ENCODE measurements at places on chromosomes 1 and 21. TPM values are rescaled to one million over a fixed set of nuclear protein-coding genes. Genes with fewer than 3 reads are reported as not detected.
A peak's percentile ranks its signal among the peaks of the same experiment; 100 is the strongest.

Gene IL6R
- total RNA-seq = 5.9 TPM

Gene IPO13
- 29.3 TPM for total RNA-seq

Gene ENO1
- total RNA-seq = 157 TPM

Gene TMEM79
- not detected for total RNA-seq

Gene FCGR1A
- total RNA-seq = not detected

DNA sequence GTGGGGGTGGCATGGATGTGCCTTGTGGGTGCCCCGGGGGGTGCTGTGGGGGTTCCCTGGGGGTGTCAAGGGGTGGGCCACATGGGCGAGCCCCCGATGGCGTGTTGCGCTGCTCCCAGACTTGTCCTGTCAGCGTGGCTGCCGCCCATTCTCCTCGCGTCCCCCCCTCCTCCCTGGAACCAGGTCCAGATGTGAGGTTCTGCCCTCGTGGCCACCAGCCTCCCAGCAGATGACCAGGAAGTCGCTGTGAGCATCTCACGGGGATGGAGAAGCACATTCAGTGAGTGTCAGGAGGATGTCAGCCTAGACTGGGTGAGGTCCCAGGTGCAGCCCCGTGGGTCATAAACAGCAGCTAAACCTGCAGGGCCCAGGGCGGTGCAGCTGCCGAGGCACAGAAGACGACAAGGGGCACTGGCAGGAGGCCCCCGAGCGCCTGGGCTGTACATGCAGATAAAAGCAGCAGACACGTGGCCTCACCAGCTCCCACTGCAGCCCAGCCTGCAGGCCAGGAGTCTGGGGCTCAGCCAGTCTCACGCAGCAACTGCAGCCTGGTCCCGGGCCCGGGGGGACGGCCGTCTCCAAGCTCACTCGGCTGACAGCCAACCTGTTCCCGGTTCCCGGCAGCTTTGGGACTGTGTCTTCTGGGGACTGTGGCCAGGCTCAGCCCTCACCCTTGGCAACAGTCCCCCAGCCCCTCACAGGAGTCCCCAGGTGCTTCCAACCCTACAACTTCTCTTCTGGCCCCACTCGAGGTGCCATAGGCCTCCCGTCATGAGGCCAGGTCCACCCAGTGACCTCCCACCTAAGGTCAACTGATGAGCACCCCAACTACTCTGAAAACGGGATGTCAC lies 17.5 kb upstream of the COL6A2 start:
- DNase-seq = no peak

GRCh38 chr1:33338440-33339211 lies 17.7 kb upstream of the A3GALT2 start:
- peak; percentile 66 for DNase-seq

- no peak for DNase-seq
Measured at GRCh38 chr1:93753791-93754763, 72.4 kb upstream of the BCAR3 start.

DNA sequence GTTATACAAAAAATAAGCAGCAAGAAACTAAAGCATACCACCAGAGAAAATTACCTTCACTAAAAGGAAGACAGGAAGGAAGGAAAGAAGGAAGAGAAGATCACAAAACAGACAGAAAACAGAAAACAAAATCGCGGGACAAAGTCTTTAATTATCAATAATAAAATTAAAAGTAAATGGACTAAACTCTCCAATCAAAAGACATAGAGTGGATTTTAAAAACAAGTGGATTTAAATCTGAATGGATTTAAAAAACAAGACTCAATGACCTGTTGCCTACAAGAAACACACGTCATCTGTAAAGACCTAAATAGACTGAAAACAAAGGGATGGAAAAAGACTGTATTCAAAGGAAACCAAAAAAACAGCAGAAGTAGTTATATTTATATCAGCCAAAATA lies 75.7 kb upstream of the MAGI3 start:
- DNase-seq = no peak

DNA sequence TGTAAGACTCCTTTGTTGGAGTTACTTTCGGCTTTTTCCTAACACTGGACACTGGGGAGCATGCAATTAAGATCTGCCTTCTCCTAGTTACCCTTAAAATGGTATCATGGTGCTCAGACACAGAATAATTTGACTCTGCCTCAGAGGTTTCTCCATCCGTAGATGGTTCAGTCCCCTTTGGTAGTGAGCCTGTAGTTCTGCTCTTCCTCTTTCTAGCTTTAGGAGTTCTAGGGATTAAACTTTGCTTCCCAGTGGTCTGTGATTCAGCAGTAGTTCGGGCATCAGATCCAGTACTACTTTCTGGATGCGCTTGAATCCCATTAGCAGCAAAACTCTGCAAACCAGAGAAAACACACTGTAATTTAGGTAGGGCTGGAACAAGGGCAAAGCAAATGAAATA lies 1.5 kb downstream of the DNTTIP2 start:
- no peak for DNase-seq

- DNase-seq = no peak
Measured at GRCh38 chr1:48016515-48016914, 19.3 kb upstream of the TRABD2B start.

- peak; percentile 50 for DNase-seq
Measured at GRCh38 chr1:235077571-235078479, 50.8 kb downstream of the TOMM20 start.

- no peak for DNase-seq
Measured at GRCh38 chr1:217062586-217062985, 339.4 kb upstream of the ESRRG start.

DNA sequence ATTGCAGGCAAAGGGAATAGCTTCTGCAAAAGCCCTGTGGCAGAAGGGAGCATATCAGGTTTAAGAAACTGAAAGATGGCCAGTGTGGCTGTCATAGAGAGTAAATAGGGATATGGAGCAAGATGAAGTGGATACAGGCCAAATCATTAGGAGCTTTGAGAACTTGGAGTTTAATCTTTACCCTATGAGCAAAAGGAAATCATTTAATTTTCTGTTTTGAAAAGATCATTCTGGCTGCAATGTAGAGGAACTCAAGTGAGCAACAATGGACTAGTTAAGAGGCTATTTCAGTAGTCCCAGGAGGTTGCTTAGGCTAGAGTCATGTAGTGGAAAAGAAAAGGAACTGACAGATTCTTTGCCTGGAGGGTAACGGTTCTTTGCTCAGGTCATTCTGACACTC lies 47.2 kb downstream of the RAP1A start:
- DNase-seq = no peak

- no peak for DNase-seq
Measured at GRCh38 chr21:46039891-46040660, 57.8 kb upstream of the COL6A2 start.

DNA sequence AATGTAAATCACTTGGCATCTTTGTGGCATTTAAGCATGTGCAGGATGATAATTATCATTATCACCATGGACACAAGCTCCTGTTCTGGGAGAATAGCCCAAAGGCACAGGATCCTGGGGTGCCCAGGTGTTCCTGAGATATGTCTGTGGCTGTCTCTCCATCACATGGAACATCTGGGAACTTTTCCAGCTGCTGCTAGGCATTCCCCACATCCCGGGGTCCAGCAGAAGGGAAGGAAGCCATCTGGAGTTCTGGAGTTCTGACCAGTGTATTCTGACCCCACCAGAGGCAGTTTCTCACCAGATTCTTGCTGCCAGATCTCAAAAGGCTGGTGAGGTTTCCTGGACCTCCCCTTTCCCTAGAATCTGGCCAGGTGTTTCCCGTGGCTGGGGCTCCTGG lies 259.7 kb upstream of the VAMP3 start:
- DNase-seq = no peak

DNA sequence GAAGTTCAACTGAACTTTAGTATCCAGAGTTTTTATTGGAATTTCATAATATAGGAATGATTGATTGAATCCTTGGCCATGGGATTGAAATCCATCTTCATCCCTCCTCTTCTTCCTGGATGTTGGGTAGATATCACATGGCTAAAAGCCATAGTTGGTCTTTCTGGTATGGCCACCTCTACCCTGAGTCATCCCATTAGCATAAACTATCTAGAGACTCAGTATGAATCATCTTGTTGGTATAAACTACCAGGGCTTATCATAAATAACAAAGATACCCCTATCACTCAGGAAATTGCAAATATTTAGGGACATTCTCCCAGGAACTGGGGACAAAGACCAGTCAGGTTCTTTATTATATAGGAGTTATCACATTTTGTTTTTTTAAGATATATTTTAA lies 21.2 kb upstream of the ZP4 start:
- no peak for DNase-seq
